ENCODE measurements at places on chromosomes 3 and 15.

GRCh38 chr3:133857767-133858166 is 37.9 kb downstream of the RAB6B start:
- no peak for DNase-seq

DNA sequence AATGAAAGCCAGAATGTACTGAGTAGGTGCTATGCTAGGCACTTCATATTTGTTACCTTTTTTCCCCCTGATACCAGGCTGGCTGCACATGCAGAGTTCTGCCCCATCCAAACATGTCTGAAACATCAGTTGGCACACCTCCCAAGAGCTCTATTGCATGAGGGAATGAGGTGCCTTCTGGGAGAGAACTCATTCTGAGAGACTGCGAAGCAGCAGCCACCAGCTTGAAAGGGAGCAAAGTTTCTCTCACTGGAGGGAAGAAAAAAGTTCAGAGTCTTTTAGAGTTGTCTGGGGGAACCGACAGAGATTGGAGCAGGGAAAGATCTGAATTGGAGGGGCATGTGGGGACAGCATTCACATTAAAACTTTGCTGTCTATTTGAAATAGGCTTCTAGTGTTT is 84.1 kb downstream of the AGBL1 start:
- DNase-seq, result no peak

DNA sequence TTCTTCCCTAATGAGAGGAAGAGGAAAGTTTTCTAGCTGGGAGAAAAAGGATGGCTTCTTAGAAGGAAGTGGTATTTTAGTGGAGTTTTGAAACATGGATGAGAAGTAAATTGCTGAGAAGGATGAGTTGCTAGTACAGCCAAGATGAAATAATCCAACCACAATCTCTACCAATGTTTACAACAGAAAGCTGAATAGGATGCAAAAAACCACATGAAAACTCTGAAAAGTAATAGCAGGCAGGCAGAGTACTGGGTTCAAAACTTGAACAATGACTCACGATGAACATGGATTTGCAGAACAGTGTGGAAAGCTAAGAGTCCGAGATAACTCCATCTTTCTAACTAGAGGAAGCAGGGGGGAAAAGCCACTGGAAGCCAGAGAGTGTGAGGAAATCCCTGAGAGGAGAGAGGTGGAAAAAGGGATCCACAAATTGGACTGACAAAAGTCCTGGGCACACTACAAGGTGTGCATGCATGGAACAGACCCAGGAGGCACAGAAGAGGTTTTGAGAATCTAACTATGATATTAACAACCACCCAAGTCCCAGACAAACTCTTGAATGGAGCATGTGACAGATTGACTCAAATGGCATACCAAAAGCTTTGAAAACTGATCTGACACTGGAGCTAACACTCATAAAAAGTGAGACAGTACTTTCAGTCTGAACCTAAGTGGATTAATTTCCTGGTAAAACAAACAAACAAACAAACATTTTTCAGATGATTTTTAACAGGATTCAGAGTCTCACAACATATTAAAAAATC is 76.7 kb downstream of the ST6GAL1 start:
- no peak for DNase-seq

DNA sequence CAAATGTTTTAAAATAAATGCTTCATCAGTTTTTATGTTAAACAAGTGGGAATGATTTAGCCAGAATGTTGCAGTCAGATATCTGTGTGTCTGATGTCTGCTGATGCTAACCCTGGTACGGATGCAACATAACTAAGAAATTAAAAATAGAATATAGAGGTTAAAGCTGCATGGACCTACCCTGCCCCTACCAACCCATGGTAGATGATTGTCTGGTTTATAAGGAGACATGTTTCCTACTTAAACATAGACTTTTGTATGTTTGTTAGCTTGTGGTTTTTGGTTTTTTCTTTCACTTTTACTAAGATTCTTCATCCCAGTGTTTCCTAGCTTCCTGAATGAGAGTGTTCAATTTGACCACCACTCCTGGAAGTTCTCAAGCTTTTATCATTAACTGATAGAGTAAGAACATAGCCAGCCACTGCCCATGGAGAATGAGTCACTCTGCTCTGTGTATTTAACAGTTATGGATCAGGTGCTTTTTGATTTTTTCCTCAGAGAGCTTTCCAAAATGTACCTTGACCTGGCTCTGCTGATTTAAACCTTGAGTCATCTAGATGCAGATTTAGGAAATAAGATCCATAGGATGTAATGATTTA is 70.7 kb upstream of the VEPH1 start:
- DNase-seq, result no peak

- no peak for DNase-seq
These were observed 12.1 kb downstream of the ZIC4 start for GRCh38 chr3:147393943-147394883.

DNA sequence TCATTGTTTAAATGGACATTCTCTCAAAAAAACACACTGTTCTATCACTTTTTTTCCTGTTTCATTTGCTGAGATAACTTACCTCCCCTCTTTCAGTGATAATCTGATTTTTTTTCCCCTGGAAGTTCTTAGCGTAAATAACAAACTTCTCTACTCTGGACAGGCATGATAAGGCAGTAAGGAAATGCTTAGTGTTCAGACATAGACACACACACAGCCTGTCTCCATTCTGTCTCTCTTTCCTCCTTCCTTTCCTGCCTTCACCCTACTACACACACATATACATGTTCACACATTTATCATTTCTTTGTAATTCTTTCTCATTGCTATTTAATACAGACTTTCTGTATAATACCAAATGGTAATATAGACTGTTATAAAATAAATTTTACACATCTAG is 470.8 kb upstream of the ROBO1 start:
- DNase-seq, result no peak

DNA sequence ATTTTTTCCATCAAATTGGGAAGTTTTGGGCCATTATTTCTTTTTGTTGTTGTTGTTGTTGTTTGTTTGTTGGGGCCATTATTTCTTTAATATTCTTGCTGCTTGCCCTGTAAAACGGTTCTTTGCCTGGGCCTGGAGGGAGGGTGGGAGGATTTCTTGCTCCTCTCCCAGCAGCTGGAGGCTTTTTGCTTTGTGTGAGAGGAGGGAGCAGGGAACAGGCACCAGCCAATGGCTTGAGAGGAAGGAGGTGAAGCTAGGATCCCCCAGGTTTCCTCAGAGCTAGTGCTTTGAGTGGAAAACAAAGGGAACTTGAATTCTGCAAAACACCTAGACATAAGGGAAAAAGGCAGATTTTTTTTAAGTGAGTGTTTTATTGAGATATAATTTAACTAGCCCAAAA is 61.2 kb upstream of the DNAJC19 start:
- DNase-seq, result no peak

GRCh38 chr3:188707381-188708288 is 464.1 kb upstream of the TPRG1 start:
- DNase-seq, result no peak

- DNase-seq, result no peak
These were observed 68.3 kb downstream of the GALK2 start for GRCh38 chr15:49238342-49238741.

DNA sequence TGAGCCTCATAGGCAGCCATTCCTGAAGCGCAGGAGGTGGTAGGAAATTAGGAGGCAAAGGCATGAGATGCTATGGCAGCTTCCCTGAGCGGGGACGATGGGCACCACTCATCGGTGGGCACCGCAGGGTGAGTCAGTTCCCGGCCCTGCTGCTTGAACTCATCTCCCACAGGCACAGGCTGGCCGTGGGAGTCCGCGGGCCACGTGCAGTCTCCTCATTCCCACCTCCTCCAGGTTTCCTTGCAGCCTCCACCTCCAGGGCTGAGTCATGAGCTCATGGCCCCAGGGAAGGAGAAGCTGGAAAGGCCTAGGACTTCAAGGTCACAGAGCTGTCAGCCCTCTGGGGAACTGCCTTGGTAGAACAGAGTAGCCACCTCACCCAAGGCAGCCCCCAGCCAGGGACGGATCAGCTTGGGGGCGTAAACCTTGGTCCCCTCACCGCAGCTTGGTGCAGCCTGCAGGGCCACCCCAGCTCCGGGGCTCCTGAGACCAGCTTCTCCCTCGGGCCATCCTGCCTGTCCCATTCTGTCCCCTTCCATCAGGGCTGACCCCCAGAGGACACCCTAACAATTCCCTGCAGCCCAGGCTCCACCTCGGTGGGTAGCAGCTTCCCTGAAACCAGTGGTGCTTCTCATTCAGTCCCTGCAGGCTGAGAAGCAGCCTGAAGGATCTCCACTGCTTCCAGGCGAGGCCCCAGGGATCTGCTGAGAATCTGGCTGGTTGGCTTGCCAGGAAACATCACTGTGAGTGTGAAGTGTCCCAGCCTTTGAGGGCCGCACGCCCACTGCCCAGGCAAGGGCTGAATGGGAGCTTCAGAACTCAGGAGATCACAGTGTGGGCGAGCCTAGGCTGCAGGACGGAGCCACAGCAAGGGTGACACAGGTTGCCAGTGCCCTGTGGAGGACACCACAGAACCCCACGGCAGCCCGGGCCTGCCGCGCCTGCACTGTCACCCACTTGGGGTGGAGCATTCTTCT is 150.7 kb upstream of the MEF2A start:
- DNase-seq, result no peak

DNA sequence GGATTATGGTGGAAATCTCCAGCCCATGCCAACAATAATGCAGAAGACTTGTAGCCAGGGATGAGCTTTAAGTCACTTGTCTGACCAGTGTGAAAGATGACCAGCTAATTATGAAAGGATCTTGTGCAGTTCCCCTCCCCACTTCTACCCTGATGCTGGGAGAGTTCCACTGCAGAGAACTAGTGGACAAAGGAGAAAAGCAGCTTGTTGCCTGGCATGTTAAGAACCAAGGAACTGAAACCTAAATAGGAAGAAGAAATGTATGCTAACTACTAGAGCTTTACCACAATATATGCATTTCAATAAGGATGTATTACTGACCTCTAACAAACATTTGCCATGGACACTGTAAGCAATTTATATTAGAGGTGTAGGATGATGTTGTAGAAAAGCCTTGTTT is 52.2 kb upstream of the CSTA start:
- no peak for DNase-seq

GRCh38 chr15:87481126-87481525 is 775.4 kb downstream of the NTRK3 start:
- no peak for DNase-seq

All from CD4-positive, alpha-beta T cell treated with Interleukin-12 subunit alpha and Interleukin-12 subunit beta, for 1 hour (primary cell).